ENCODE measurements at places on chromosomes 3 and 15. TPM values are rescaled to one million over a fixed set of nuclear protein-coding genes. Genes with fewer than 3 reads are reported as not detected.

RARB gene
- 9.5 TPM for total RNA-seq

GPR62 gene
- not detected for total RNA-seq

GOLGA8J gene
- total RNA-seq, result not detected

RBM15B gene
- 17.4 TPM for total RNA-seq

CACNA1D gene
- total RNA-seq, result 1.2 TPM

RTP4 gene
- total RNA-seq, result not detected

PCLAF gene
- 177 TPM for total RNA-seq

CADPS gene
- not detected for total RNA-seq
